ENCODE measurements at places on chromosomes 3 and 15. TPM values are rescaled to one million over a fixed set of nuclear protein-coding genes. Genes with fewer than 3 reads are reported as not detected.

DNA sequence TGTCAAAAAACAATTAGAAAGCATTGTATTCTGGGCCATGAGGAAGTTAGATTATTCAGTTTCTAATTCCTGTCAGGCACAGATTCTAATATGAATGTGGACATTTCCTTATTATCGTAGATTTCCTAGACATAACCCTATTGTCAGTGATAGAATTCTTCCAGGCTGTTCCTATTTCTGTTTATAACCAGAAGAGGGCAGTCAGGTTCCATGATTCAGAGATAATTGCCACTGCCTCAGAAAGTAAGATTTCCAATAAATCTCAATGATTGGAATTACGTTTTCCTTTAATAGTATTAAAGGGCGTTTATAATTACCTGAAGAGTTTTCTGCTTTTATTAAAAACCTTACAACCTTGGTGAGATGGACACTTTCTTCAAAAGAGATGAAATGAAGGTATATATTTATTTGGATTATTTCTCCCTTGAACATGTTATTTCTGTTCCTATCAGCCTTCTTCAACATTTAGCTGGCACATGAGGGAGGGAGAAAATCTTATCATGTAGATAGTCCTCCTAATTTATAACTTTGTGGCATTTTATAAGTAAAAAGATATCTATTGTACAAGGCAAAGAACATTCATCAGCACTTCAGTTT is 439.2 kb downstream of the MCTP2 start:
- no peak for DNase-seq

- DNase-seq, result no peak
Observed at GRCh38 chr3:133138017-133138416, 99.8 kb downstream of the TMEM108 start.

CAMK2N2 gene
- total RNA-seq, result 0.28 TPM

DNA sequence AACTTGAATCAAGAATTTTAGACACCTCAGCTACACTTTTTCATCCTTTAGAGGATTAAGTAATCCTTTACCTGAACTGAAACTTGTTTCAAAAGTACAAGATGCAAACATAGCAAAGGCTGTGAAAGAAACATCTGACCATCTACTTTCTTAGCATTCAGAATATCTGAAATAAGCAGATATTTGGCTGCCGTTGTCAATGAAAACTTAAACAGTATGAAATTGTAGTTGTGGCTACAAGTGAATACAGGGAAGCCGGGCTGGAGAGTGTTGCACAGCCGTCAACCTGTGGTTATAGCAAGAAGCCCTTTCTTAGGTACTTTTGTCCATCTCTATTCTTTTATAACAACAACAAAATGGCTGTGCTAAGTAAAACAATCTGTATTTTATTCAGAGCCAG is 6.9 kb upstream of the CX3CR1 start:
- no peak for DNase-seq

GRCh38 chr15:92122259-92122658 is 268.8 kb downstream of the SLCO3A1 start:
- DNase-seq, result no peak

GRCh38 chr3:150627557-150627956 is 24.4 kb downstream of the SELENOT start:
- no peak for DNase-seq

- no peak for DNase-seq
Observed at GRCh38 chr3:193987186-193987585, 148.8 kb upstream of the HES1 start.

DNA sequence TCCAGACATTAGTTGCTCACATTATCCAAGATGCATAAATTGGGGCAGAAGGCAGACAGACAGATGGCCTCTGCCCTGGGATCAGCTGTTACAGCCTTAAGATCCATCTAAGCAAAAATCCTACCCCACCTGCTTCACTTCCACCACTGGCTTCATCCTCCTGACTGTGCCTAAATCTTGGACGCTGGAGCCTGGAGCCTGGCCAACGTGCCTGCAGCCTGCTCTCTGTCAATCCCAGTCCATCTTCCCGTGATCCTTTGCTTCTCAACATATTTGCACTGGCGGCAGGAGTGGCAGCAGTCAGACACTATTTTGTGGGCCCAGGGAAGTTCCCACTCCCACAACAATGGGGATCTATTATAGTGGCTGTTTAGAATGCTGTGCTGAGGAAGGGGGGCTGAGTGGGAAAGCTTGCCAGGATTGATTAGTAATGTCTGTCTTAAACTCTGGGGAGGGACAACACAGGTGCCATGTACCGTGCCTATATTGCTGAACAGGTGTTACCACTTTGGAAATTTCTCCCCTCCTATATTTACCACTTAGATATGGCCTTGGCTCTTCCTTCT is 121.2 kb downstream of the MEGF11 start:
- no peak for DNase-seq

ANO10 gene
- total RNA-seq, result 29.2 TPM

DNA sequence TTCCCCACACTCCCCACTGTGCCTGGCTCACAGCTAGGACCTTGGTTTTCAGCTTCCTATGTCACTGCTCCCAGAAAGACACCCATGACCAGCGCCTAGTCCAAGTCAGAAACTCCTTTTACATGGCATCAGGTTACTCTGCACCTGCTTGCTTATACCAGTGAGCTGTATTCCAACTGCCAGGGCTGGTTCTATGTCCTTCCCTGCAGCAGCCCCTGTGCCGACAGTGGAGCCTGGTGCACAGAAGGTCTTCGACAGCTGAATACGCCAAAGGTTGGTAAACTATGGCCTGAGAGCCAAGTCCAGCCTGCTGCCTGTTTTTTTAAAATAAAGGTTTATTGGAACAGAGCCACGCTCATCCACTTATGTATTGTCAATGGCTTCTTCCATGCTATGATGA is 102.5 kb downstream of the IQSEC1 start:
- DNase-seq, result no peak

NCBP2 gene
- total RNA-seq, result 63.3 TPM

KCNMB2 gene
- not detected for total RNA-seq

DNA sequence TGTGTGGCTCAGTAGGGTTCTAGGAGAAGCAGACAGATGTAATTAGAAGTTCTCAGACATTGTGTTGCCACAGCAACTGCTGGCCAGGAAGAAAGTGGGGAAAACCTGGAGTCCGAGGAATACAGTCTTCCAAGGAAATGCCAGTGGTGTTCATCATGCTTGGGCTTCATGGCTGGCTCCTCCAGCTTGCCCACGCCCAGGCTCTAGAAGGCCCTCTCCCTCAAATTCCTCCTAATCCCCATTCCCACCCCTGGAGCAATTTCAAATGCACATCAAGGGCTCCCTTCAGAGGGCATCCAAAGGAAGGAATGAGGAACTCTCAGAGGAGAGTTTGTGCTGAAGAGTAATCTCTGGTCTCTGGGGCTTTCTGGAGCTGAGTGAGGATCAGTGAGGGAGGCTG is 21.9 kb downstream of the FSTL1 start:
- no peak for DNase-seq

- DNase-seq, result no peak
Observed at GRCh38 chr15:40295297-40295696, 12.4 kb upstream of the ANKRD63 start.

DNA sequence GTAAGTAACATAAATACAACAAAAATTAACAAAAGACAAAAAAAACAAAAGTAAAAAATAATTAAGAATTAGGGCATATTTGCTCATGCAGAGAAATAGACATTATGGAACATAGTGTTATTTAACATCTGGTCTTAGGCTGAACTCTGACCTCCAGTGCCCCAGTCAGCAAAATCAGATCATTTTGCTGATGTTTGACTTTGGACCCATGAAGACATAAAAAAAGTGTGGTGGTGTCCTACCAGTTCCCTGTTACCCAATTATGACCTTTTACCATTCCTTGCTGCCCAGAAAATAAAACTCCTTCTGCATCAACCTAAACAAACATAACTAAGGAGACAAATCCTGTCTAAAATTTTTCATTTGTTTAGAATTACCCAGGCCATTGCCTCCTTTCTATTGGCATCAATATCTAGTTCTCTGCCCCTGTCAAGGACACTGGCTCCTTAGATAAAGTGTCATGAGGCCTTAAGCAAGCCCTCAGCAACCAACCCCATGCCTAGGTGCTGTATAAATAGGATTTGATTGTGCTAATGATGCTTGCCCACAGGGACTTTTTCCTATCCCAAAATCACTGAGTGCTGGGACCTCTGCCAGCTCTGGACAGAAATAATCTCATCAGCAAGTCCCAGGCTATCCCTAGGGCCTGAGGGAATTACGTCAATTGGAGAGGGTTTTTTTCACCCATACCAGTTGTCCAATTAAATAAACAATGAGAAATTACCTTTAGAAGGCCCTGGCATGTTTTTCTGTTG is 334.5 kb upstream of the UMPS start:
- DNase-seq, result no peak

GRCh38 chr15:40978141-40978540 is 24.9 kb downstream of the CHAC1 start:
- no peak for DNase-seq

GRCh38 chr3:43638594-43639447 is 17.0 kb upstream of the ANO10 start:
- no peak for DNase-seq

Data from omental fat pad (tissue), 4 donors.